ENCODE measurements at places on chromosomes 12 and 14.

DNA sequence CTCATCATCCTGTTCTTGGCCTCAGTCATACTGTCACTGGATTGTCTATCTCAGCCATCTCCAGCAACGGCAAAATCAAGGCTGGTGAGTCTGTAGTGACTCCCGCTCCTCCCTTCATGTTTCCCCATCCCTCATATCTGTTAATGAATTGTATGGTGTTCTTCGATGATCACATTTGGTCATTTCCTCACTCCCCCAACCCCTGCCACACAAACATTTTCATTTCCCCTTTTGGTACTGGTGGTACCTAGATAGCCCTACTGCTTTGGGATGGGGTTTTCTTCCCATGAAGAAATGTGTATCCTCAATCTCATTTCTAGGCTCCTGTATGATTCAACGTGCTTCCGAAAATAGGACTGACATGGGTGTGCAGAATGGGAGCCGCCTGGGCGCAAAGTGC lies 2.7 kb upstream of the KLHL33 start:
- no peak for DNase-seq

- no peak for DNase-seq
These were observed 222.1 kb downstream of the NUAK1 start for GRCh38 chr12:105916760-105917039.

DNA sequence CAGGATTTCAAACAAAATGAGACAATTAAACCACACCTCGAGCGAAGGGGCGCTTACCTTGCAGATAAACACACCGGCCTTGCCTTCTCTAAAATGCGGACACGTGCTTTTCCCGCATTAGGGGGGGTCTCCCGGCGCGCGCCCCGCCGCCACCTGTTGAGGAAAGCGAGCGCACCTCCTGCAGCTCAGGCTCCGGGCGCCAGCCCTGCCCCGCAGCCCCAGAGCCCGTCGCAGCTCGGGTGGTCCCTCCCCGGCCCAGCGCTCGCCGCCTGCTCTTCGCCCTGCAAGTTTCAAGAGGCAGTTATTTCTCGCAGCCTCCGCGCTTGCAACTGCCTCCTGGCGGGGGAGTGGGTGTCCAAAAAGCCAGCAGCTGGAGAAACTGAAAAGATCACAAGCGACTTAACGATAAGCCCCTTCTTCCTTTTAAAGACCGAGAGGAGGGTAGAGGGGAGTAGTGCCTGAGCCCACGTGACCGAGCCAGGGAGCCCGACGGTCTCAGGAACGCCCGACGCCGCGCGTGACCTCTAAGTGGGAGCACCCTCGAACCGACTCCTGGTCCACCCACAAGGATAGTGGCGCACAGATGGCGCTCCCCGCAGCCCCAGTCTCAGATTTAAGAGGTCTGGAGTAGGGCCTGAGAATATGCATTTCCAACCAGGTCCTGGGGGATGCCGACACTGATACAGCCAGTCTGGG lies at the start of gene ESR2:
ESR2 (minus strand) TSS at position 396 of the 696 bp plus-strand sequence. CDS start 11,386 bp downstream, outside the sequence.
- DNase-seq: peak; percentile 41

GRCh38 chr14:94213021-94213420 lies 38.9 kb downstream of the PPP4R4 start:
- DNase-seq: no peak

DNA sequence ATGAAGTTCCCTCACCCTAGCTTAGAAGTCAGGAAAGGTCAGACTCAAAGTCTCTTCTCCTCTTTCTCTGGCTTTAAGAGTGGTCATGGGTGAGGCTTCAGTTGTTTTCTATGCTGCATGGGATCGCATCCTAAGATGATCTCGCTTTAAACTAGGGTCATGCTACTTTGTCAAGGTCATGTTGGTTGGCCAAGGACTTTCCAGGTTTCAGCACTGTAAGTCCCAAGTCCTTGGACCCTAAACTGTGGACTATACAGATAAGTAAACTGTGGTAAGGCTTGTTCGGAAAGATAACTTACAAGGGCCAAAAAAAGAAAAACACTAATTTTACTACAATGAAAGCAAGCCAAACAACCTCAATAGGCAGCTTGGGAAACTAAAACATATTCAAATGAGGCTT lies 17.4 kb downstream of the HAL start:
- DNase-seq: no peak

GRCh38 chr12:42728287-42728686 lies 138.7 kb upstream of the PRICKLE1 start:
- no peak for DNase-seq

DNA sequence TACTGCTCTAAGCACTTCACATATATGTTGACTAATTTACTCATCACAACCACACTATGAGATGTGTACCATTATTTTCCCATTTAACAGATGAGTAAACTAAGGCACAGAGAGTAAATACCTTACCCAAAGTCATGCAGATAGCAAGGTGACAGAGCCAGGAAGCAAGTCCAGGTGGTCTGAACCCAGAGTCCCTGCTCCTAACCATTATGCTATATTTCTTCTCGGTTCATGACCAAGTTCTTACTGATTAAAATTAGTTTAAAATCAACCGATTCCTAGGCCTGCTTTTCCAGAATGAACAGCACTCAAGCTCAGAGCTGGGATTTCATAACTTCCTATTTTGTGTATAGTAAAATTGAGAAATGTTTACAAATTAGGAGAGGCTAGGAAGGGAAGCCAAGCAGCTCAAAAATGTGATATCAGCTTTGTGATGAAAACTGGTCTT lies 85.5 kb upstream of the EGLN3 start:
- no peak for DNase-seq

- no peak for DNase-seq
These were observed 37.8 kb downstream of the LLPH start for GRCh38 chr12:66092559-66093269.

DNA sequence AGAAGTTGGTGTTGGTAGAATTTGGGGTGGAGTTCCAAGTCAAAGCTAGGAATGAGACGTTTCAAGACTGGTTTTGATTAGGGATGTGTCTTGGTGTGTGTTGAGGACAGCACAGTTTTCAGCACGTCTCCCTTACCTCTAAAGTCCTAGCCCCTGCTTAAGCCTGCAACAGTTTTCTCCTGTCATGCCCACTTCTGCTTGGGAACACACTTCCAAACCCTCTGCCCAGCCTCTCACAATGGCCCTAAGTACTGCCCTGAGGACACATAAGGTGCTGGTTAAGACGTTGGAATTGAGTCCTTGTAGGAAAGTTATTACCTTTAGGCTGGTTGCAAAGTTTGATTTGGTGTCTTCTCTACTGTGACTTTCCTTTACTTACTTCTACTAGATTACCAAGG lies 710 bp upstream of the BMAL2 start:
- no peak for DNase-seq

GRCh38 chr12:48696626-48697025 lies 14.6 kb upstream of the KANSL2 start:
- DNase-seq: no peak

GRCh38 chr12:3002646-3003045 lies 43.4 kb downstream of the TEAD4 start:
- DNase-seq: no peak

DNA sequence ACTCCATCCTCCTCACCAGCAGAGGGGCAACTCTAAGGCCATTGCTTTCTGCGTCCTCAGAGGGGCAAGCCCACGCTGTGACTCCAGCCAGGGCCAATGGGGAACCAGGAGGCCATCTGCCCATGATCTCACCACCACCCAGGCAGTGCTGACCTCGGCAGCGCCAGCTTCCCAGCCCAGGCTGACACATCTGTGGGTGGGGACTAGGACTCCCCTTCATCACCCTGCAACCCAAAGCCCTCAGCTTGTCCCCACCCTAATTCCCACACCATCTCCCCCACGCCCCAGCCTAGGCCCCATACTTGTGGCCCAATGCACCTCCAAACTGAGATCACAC lies 58.6 kb downstream of the VWF start:
- no peak for DNase-seq

GRCh38 chr12:75345531-75345930 lies 11.1 kb downstream of the GLIPR1L1 start:
- DNase-seq: no peak

GRCh38 chr12:122021193-122021821 lies 377 bp upstream of the BCL7A start:
- DNase-seq: peak; percentile 52

DNA sequence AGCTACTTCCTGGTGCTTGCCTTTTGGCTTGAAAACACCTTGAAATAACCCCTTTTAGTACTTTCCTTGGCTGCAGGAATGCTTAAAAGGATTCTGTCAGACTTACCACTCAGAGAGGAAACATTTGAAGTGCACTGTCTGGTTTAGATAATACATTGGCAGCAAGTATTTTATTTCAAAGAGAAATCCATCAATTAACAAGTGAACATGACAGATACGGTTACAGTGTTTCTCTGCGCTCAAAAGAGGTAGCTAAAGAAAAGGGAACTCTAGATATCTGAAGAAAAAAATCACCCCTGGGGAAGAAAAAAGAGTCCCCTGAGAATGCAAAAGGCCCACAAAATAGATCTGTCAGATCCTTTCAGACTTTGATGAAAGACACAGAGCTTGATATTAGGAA lies 421.9 kb downstream of the LRFN5 start:
- DNase-seq: no peak

GRCh38 chr12:53201639-53202038 lies 5.4 kb downstream of the ITGB7 start:
- DNase-seq: no peak

DNA sequence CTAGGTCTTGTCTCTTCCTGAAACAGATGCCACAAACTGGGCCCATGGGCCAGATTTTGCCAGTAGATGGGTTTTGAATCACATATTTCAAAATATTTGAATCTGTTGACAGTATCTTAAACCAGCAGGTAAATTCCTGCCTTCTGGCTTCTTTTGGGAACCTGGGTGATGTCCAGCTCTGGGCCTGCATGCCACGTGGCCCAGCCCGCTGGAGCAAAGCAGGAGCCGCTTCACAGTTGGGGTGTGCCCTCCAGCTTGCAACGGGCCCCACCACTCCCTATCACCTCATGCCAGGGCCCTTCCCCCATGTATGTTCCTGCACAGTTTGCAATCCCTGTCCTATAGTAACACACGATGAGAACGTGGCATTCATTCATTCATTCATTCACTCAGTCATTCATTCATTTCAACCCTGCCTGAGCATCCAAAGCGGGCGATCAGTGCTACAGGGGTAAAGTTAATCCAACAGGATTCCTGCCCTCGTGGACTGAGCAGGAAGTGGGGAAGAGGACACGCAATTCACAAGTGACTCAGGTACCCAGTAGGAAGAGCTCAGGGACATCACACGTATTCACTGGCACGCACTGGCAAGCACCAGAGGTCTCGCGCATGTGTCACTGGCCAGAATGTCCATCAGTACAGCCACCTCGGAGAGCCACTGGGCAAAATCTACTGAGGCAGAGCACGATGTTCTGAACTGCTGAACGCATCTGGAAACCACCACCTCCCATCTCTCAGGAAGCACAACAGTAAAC lies 27.8 kb downstream of the SCARB1 start:
- no peak for DNase-seq

DNA sequence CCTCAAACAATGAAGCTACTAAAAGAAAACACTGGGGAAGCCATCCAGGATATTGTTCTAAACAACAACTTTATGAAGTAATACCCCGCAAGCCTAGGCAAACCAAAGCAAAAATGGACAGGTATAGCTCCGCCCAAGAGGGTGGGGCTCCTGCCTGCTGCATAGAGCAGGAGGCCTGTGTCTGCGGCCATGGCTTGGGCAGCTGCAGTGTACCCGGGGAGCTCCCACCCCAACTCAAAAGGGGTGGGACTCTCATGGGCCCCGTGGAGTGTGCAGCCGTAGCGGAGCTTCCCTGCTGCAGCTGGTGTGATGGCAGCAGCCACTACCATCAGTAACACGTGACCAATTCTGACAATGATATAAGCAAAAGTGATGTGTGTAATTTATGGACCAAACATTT lies 264.2 kb upstream of the KITLG start:
- no peak for DNase-seq

DNA sequence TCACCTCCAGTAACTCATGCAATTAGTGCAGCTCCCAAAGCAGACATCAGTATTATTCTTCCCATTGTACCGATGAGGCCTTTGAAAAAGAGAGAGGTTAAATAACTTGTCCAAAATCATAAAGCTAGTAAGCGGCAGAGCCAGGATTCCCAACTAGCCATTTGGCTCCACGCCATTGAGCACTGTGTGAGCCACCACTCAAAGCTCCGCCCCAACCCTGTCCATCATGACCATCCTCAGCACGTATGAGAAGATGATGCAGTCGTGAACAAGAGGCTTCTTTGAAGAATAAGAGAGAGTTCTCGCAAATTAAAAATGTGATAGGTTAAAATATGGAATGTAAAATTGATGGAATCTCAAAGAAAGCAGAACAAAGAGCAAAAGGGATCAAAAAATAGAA lies 14.6 kb downstream of the CLMN start:
- DNase-seq: no peak

GRCh38 chr14:58697266-58697929 lies 59.6 kb downstream of the DACT1 start:
- DNase-seq: no peak

GRCh38 chr12:8226355-8226754 lies 1.1 kb downstream of the FAM90A1 start:
- DNase-seq: no peak

DNA sequence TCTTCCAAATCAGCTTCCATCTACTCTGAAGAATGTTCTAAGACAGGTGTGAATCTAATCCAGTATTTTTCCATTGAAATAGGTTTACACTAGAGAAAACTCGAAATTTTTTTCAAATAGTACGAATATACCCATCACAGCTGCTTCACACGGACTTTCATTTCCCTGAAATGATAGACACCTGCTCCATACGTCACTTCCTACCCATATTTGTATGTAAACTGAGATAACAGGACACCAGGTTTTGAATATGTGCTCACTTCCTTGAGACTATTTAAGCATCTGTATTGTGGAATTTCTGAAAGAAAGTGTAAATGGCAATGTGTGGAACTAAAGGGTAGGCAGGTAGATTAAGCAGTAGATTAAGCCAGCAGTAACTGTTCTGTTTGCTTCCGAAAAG lies 13.4 kb upstream of the ITPR2 start:
- no peak for DNase-seq

DNA sequence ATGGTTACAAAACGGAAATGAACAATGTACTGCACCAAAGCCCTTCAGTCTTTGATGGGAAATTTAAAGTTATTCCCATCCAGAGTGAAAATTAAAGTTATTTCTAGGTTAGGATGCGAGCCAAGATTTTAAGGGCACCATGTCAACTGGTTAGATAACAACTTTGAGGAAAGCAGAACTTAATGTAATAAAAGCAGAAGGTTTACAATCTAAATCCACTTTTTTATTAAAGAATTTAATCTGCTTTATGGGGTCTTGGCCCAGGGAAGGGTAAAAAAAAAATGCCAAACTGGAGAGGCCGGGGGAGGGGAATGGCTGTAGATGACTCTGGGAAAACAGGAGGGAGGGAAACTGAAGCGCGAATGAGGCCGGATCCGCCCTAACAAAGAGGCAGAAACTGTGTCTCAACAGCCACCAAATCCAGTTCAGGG lies 108.2 kb upstream of the ATF7IP start:
- DNase-seq: no peak

GRCh38 chr14:54890788-54891187 lies 11.8 kb downstream of the GCH1 start:
- DNase-seq: no peak

DNA sequence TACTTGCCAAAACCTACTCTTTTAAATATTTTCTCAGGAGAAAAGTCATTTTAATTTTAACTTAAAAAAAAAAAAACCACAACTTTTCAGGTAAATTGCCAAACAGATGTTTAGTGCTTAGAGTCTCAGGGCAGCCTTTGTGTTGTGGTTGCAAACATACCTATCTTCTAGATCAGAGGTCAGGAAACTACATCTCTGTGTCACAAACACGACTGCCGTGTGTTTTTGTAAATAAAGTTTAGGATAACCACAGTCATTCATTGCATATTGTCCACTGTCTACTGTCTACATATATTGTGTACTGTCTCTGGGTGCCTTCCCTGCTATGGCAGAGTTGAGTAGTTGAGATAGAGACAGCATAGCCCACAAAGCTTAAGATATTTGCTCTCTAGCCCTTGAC lies 48.9 kb downstream of the DYRK2 start:
- no peak for DNase-seq

- no peak for DNase-seq
These were observed 14.6 kb downstream of the RAPGEF3 start for GRCh38 chr12:47744005-47744651.

All from right hindlimb (tissue), 1 donor.